ENCODE measurements at places on chromosomes 12 and 14.

GRCh38 chr12:93125126-93125525, 196.0 kb upstream of the EEA1 start:
- DNase-seq: no peak

DNA sequence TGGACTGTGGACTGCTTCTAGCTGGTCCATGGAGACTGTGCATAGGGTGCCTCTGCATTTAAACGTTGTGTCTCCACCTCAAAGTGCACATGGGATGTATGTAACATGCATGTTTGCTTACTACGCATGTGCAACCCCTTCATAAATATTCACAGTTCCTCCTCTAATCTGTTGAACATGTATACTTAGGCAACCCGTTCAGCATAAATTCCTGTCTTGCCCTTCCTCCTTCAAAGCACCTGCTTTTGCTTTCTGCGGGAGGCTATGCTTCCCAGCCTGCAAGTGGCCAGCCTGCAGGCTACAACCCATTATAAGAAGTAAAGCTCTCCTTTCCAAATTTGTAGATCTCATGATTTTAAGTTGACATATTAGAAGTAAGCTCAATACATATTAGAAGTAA, 33.0 kb upstream of the OVCH1 start:
- no peak for DNase-seq

DNA sequence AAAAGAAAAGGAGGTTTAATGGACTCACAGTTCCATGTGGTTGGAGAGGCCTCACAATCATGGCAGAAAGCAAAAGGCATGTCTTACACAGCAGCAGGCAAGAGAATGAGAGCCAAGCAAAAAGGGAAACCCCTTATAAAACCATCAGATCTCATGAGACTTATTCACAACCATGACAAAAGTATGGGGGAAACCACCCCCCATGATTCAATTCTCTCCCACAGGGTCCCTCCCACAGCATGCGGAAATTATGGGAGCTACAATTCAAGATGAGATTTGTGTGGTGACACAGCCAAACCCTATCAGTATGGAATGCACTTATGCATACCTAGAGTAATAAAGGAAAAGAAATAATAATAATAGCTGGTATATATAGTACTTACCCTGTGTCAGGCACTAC, 4.5 kb upstream of the GLIPR1 start:
- DNase-seq: peak; percentile 66

- DNase-seq: no peak
Measured at GRCh38 chr14:96579358-96579757, 77.2 kb downstream of the PAPOLA start.

DNA sequence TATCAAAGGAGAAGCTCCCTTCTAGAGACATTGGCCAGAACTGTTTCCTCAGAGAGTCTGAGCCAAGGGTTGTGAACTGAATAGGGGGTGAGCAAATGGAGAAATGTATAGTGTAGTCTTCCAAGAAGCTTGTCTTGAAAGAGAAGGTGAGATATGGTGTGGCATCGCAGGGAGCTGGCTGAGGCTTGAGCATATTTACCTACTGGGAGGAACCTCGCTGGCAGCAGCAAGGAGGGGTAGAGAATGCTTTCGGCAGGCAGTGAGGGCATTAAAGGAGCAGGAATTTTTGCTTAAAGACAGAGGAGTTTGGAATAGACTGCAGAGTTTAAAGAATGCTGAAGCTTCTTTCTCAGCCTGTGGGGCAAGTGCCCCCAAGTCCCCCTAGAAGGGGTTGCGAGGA, 59.3 kb upstream of the PRMT8 start:
- no peak for DNase-seq

DNA sequence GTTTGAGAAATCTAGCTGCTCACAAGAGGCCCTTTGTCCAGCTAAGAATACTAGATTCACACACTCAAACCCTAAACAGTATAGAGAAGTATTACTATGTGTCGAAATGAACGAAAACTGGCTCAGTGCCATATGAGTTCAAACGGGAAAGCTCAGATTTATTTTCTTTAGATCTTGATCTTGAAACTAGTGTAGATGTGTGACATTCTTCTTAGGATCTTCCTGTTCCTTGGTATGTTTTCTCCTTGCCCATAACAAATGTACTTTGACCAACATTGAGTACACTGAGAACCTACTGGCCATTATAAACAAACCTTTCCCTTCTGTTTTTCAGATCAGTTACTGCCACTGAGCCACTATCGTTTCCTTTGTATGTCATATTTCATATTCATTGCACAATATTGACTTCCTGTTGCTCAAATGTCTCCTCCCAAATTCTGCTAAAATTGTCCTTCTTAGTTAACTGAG, 21.3 kb downstream of the MYBPC1 start:
- DNase-seq: no peak

DNA sequence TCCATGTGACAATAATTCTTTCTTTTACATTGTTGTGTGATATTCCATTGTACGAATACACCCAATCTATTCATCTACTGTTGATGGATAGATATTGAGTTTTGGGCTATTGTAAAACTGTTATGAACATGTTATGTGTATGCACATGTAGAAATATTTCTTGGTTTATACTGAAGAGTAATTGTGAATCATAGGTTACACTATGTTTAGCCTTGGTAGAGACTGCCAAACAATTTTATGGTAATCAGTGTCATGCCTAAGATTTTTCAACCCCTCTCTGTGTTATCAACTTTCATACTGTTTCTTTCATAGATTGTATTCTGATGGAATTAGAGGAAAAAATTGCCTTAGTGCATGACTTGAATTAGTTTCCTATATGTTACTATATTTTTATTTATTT, 39.5 kb downstream of the FRMD6 start:
- no peak for DNase-seq

GRCh38 chr12:269191-269590, 6.6 kb upstream of the SLC6A13 start:
- DNase-seq: no peak

GRCh38 chr12:62075870-62076269, 184.3 kb upstream of the USP15 start:
- DNase-seq: no peak

DNA sequence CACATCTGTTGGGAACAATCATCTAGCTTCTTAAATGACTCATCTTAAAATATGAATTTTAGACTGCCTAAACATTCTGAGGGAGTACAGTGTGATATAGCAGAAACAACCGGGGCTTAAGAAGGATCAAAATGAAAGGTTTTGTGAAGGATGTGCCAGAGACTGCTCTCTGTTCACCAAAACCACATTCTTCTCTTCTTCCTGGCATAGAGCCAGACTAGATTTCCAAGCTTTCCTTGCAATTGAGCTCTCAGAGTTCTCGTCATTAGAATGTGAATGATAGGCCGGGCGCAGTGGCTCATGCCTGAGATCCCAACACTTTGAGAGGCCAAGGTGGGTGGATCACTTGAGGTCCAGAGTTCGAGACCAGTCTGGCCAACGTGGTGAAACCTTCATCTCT, 94.5 kb downstream of the LRRIQ1 start:
- DNase-seq: no peak

GRCh38 chr12:9337656-9338055, 129.5 kb upstream of the PZP start:
- no peak for DNase-seq
